Natural killer cell (primary cell): ENCODE measurements at places on chromosomes 16 and 17. TPM values are rescaled to one million over a fixed set of nuclear protein-coding genes. Genes with fewer than 3 reads are reported as not detected.

Gene CCL7
- not detected for total RNA-seq

Gene BRD7
- 118 TPM for total RNA-seq

Gene KRT12
- total RNA-seq, result not detected

Gene CA4
- total RNA-seq, result not detected

Gene ASGR1
- 0.35 TPM for total RNA-seq

- no peak for DNase-seq
These were observed 151.6 kb downstream of the PHKB start for GRCh38 chr16:47612711-47613110.

GRCh38 chr16:13143551-13143950 is 242.2 kb downstream of the SHISA9 start:
- DNase-seq, result no peak

DNA sequence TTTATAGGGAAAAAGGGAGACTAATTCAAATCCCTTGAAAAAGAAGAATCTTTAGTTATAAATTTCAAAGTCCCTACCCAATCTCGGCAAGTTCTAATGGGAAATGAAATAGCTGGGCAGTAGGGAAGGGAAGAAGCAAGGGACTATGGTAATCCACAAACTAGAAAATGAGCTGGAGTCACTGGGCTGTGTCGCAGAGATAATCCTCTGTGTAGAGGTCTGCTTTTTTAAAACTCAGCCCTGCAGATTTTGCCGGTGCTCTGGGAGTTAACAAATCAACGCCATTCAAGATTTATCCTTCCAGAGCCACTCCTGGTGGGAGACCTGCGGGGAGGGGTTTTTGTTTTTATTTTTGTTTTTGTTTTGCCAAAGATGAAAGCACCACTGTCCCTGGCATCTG is 20.8 kb downstream of the SNX11 start:
- no peak for DNase-seq

DNA sequence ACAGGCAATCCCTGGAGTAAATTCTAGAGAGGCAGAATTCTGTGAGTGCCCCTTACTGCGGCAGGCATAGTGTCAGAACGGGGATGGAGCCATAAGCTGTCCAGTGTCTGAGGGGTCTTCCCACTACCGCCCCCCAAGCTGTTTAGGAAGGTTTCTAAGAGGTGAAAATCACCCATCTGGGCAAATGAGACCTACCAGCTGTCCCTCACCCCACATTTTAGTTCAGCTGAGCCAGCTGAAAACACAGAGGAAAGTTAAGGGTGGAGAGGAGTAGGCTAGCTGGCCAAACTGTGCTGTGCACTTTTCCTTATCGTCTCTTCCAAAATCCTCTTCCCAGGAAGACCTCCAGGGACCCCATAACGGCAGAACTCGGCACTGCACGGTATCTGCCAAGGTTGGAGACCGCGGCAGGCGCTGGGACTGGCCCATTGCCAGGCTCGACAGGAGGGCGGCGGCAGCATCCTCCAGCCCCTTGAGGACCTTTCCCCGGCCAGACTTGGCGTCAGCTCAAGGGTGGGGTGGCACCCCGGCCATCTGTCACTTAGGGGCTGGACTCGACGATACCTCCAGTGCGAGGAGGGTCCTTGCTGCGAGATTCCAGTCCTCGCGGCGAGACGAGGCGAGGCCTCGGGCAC is 955 bp downstream of the ACLY start:
- peak; percentile 66 for DNase-seq

DNA sequence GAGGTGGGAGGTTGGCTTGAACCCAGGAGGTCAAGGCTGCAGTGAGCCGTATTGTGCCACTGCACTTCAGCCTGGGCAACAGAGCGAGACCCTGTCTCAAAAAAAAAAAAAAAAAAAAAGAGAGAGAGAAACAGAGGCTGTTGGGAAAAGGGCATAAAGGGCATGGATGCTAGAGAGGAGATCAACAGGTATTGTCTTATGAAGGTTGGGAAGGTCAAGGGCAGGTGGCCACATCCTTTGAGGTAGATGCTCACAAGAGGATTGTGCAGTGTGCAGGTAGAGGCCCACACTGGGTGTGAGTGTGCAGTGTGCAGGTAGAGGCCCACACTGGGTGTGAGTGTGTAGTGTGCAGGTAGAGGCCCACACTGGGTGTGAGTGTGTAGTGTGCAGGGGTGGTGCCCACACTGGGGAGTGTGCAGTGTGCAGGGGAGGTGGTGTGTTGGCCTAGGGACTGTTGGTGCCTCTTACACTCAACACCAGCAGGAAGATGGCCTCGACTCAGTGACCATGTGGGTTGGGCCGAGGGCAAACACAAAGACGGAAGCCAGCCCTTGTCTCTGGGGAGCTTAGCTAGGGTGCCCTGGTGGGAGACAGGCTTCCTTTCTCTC is 404.9 kb upstream of the TNRC6C start:
- DNase-seq, result no peak

DNA sequence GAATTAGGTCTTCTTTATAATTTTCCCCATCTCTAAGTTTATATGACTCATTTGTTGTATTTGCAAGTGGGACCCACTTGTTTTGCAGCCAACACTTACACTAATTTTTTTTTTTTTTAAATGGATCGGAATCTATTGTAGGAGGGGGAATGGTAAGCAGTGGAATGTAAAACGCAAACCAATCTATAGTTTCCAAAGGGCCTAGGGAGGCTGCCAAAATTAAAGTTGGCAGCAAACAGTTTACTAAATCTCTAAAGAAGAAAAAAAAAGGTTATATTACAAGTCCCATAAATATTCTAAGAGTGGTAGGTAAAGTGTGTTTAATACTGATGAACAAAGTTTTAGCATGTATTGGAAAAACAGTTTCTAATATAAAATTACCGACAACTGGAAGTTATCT is 416.8 kb upstream of the SALL1 start:
- DNase-seq, result no peak

DNA sequence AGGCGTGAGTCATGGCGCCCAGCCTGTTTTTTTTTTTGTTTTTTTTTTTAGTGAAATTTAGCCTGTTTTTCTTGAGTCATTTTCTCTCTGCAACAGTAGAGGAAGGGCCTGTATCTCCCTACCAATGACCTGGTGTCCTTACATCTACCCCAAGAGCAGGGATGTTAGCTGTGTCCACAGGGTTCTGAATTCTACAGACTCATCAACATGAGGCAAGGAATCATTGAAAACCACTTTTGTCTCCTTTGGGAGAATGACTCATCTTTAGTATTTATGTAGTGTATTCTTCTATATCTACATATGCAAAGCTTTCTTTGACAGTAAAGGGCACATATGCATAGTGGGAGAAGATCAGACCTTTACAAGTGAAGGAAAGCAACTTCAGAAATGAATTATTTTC is 105.3 kb downstream of the SPECC1 start:
- no peak for DNase-seq

DNA sequence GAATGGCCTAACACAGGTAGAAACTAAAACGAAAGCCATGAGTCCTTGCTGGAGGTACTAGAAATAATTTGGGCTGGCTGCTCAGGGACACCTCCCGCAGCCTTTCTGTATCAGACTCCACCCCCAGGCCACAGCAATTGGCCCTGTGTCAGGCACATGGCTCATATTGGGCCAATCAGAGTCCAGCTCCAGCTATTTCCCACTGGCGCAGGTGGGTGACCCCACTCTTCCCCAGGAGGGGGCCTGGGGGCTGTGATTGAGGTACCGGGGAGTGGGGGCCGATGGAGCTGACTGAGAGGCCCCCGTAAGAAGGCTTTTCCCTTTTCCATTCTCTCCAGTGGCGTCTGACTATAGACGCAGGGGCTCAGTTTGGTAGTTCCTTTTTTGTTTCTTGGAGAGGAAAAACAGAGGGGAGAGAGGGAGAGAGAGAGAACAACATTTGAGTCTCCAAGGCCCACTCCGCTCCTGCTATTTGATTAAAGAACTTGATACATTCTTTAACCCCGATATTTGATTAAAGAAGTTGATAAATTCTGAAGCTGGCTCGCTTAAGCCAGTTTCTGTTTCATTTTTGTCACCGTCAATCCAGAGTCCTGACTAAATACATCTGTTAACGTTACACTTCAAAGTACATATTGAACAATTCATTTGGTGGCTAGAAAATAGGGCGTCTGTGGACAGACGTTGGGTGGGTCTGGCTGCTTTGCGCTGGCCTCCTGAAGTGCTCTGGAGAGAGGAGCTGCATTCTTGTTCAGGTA is 26.3 kb downstream of the FOXL1 start:
- peak; percentile 70 for DNase-seq

- DNase-seq, result peak; percentile 90
These were observed 20.0 kb upstream of the SLC35G3 start for GRCh38 chr17:35214192-35214591.

GRCh38 chr16:1157639-1158455 is 4.9 kb downstream of the CACNA1H start:
- DNase-seq, result no peak

- DNase-seq, result peak; percentile 86
These were observed 55.0 kb upstream of the CBFA2T3 start for GRCh38 chr16:89031715-89032659.

DNA sequence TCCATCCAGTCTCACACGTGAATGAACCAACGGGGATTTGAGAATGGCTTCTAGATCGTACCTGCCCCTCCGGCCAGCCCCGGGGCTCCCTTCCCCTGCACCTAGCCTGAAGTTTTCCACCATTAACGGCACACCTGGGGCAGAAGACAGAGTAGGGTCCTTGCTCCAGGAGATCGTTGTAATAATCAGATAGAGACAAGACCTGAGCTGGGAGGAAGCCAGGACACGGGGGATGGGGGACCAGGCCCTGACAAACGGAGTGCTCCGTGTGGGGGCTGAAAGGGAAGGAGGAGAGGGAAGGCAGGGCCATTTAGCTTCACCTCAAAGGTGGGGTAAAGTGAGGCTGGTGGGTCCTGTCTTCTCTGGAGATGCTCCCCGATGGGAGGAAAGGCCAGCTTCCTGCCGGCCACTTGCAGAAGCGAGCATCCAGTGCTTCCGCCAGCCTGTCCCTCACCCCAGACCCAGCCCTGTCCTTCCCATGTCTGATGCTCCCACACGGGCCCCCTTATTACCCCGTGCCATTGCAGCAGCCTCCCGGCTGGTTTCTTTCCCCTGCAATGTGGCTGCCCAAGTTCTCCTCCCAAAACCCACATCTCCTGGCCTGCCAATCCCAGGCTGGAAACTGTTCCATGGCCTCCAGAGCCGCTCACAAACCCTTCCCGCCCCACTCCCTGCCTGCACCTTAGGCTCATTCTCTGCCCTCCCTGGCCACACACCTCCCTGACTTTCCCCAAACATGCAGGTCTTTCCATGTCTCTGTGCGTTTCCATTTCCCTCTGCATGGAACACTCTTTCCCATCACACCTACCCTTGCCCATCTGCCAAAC is 79.3 kb downstream of the MRC2 start:
- DNase-seq, result no peak

- DNase-seq, result no peak
These were observed 106.8 kb upstream of the SEC14L1 start for GRCh38 chr17:77033892-77034404.

DNA sequence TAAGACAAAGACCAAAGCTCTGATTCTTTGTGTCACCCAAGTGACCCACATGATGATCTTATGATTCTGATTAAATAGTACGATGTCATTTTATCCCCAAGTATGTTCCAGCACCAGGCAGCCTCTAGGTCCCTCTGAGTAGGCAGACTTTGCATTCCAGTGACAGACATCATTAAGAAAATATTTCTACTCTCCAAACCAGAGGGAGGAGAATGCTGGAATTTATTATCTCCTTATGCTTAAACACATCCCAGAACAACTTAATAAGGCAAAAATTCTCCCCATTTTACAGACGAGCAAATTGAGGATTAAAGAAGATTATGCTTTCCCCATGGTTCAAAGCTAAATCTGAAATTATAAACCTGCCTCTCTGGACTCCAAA is 192.8 kb upstream of the CDH11 start:
- DNase-seq, result no peak

DNA sequence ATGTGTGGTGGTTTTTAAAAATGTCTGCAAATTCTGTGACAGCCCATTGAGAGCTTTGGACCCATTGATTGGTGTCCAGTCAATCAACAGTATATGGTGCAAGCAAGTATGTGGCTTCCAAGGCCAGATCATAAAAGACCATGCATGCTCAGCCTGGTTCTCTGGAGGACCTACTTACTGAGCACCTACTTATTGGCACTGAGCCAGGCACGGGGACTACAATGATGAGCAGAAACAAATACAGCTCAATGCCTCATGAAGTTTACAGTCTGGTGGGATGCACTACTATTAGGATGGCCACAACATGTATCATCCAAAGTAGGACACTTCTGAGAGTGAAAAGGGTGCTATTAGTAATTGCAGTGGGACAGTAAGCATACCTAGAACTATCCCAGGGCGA is 7.2 kb upstream of the EMP2 start:
- no peak for DNase-seq
